ENCODE measurements at places on chromosomes 12 and 14. TPM values are rescaled to one million over a fixed set of nuclear protein-coding genes. Genes with fewer than 3 reads are reported as not detected.

IQSEC3 gene
- total RNA-seq: not detected

DNA sequence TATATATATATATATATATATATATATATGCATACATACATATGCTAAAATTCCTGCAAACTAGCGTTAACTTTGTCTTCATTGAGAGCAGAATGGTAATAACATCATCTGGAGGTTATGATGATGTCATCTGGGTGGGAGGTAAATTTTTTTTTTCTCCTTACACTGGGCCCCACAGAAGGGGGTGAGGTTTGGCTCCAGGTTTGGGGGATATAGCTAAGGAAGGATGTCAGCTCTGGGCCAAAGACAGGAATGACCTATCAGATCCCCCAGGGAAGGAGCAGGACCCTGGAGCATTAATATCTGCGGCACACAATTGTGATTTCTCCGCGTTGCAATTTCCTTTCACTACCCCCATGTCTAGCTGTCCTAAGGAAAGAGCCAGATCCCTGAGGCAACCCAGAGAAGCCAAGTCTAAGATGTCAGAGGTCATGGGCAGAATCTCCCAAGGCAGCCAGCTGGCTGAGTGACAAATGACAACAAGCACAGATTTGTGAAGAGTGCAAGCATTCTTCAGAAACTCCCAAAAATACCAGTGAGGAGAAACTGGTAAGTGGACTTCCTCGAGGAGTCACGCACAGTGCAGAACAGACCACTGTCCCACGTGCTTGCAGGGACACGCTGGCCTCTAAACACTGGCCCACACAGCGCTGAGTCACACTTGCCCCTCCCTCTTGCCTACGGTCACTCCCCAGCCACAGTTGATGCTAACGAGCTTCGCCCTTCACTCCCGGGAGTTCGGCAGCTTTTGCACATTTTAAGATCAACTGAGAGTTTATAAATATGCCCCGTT lies 9.9 kb downstream of the UBC start:
- DNase-seq: no peak

DNA sequence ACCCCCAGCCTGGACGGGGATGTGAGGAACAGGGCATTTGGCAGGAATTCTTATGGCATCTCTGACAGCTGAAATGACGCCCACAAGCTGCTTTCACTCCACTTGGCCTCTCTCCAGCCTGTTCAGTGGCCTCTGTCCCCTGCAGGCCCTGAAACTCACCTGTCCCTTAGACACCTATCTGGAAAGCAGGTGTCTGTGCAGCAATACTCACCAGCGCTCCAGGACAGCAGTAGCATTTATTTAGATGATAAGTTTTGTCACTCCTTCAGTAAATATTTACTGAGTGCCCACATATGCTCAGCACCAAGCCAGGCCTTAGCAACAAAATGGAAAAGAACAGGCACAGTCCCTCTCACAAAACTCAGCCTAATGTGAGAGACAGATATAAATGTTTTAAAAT lies 311.1 kb upstream of the FKBP4 start:
- DNase-seq: no peak

DNA sequence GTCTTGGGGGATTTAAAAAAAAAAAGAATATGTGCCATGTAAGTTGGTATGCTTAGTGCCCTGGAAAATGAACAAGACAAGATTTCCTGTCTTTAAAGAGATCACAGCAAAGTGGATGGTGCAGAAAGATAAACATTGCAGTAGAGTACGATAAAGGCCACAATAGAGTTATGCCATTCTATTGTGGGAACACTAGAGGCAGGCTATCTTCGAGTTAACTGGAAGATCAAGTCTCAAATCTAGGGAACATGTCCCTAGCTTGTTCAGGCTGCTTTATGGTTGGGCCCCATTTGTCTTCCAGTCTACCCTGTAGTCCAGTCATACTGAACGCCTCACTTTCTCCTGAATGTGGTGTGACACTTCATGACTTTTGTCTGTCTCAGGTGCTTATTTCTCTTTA lies 18.7 kb upstream of the CCT2 start:
- DNase-seq: no peak

DNA sequence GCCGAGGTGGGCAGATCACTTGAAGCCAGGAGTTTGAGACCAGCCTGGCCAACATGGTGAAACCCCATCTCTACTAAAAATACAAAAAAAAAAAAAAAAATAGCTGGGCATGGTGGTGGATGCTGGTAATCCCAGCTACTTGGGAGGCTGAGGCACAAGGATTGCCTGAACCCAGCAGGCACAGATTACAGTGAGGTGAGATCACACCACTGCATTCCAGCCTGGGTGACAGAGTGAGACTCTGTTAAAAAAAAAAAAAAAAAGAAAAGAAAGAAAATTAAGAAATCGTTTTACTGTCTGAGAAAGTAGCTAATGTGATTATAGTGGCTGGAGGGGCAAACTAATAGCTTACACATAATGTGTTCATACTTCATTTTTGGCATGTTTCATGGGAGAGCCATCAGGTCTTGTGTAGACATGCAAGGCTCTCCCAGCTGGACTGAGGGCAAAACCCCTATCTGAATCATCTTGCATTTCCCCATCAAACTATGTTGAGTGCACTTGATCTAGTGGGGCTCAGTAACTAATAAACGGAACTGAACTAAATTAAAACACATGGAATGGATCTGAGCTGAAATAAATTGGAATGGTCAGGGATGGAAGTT lies 16.2 kb downstream of the KIF21A start:
- no peak for DNase-seq

- no peak for DNase-seq
Measured at GRCh38 chr12:126912111-126912510, 1354.9 kb upstream of the TMEM132C start.

GRCh38 chr12:26551385-26551784 lies 281.6 kb downstream of the ITPR2 start:
- DNase-seq: no peak

Data from esophagus squamous epithelium (tissue), 5 donors.